ENCODE measurements at places on chromosomes 5 and 9. TPM values are rescaled to one million over a fixed set of nuclear protein-coding genes. Genes with fewer than 3 reads are reported as not detected.

DNA sequence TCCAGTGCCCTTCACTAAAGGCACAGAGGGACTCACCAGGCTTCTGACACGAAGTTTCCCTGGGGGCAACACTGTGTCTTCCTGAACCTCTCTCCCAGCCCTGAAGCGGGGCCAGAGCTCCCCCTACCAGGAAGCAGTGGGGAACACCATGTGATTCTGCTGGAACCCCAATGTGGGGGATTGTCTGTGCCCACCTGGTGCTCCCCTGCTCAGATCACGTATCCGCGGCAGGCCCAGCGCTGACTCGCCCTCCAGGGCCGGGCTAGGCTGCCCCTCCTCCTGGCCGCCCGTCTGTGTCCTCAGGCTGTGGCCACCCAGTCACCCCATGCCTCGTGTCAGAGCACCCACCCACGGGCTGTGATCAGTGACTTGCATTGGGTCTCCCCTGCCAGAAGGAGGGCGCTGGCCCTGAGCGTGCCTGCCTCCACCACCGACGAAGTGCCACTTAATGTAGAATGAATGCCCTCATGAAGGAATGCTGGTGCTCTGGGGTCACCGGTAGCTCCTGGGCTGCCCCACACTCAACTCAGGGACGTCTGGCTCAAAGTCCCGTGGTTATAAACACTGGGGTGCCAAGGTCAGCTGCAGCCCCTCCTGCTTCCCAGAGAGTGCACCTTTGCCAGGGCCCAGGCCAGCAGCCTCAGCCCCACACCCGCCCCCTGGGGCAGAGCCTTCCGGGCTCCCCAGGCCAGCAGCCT, 22.1 kb downstream of the SARDH start:
- H3K27me3 ChIP-seq: no peaks in the 10 kb centered on the region
- no peaks in the 10 kb centered on the region for H3K36me3 ChIP-seq
- no peak for DNase-seq

DNA sequence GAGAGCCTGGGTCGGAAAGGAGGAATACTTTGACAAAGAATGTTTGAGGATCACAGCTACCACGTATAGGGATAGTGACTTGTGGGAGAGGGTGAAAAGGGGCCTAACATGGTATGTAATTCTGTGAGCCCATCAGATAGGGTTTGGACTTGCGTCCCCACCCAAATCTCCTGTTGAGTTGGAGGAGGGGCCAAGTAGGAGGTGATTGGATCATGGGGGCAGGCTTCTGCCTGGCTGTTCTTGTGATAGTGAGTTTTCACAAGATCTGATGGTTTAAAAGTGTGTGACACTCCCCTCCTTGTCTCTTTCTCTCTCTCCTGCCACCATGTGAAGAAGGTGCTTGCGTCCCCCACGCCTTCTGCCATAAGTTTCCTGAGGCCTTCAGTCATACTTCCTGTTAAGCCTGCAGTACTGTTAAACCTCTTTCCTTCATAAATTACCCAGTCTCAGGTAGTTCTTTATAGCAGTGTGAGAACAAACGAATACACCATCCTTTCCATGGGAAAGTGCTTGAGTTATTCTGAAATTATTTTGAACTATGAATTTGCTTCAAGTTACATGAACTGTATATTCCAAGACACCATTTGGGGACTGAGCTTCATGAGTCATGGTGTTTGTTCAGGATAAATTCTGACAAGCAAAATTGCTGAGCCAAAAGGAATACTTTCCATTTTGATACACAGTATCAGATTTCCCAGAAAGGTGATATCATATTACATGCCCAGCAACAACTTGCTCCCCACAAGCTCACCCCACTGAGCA, 68.8 kb upstream of the SSBP2 start:
- H3K36me3 ChIP-seq: no peaks in the 10 kb centered on the region
- H3K4me3 ChIP-seq: no peak overlapping the region
- no peak for DNase-seq
- no peaks in the 10 kb centered on the region for H3K27me3 ChIP-seq
- peaks cover 15% of the 10 kb centered on the region for H3K4me1 ChIP-seq

DNA sequence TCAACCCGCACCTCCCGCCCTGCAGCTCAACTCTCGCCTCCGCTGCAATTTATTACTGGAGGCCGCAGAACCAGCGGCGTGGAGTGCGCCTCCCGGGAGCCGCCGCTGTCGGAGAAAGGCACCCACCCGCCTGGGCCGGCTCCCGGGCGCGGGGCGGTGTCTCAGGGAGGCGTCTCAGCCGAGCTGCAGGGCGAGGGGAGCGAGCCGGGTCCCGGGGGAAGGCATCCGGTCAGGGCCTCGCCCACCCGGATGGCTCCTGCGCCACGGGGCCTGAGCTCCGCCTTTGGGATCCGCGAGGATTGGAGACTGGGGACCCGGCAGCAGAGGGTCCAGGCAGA, 32.9 kb downstream of the TSPAN17 start:
- H3K27me3 ChIP-seq: peaks cover 15% of the 10 kb centered on the region
- no peaks in the 10 kb centered on the region for H3K4me1 ChIP-seq
- H3K27ac ChIP-seq: no peak overlapping the region
- no peak overlapping the region for H3K4me3 ChIP-seq
- H3K36me3 ChIP-seq: no peaks in the 10 kb centered on the region
- no peak for DNase-seq

DNA sequence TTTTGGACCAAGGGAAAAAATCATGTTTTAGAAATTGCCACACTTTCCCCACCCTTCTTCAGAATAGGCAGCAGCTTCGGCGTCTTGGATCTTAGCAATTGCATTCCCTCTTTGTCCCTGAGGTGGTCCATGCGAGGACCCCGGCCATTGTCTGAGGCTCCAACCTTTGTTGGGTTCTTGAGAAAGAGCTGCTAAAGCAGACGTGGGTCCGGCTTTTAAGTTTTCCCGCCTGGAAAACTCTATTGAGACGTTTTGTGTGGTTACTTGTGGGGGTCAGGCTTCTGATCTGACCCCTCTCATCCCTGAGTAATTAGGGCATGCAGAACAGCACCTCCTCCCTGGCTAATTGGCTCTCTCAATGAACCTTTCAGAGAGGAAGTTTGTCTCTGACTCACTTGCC, 509.6 kb upstream of the TNC start:
- no peak overlapping the region for H3K27ac ChIP-seq
- no peak overlapping the region for H3K4me3 ChIP-seq
- no peaks in the 10 kb centered on the region for H3K27me3 ChIP-seq
- no peak for DNase-seq

DNA sequence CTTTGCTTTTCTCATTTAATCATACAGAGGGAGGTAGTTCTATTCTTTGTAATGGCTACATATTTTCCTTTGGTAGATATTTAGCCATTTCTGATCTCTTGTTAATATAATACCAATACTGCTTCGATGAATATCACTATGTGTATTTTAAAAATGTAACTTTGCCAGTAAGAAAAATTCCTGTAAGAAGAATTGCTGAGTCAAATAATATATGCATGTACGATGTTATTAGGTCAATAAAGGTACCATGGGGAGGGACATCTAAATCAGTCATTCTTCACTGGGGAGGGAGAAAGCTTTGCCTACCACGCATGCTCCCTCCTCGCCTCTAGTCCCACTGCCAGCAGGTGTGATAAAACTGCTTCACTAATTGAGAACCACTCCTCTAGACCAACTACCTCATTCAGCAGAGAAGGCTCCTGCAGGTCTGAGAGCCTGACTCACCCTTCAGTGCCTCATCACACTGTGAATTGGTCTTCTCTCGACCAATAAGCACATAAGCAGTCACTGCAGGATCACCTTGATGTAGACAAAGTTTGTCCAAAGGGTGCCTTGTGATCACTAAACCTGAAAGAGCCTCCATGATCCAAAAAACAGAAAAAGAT, 56.1 kb upstream of the TBCA start:
- H3K27me3 ChIP-seq: no peaks in the 10 kb centered on the region
- H3K4me1 ChIP-seq: no peaks in the 10 kb centered on the region
- H3K27ac ChIP-seq: no peak overlapping the region
- DNase-seq: no peak
- H3K36me3 ChIP-seq: no peaks in the 10 kb centered on the region
- no peak overlapping the region for H3K4me3 ChIP-seq

GRCh38 chr5:90739567-90739966, 181.0 kb downstream of the ADGRV1 start:
- no peak overlapping the region for H3K27ac ChIP-seq
- H3K27me3 ChIP-seq: no peaks in the 10 kb centered on the region
- H3K4me1 ChIP-seq: no peaks in the 10 kb centered on the region
- DNase-seq: no peak
- H3K36me3 ChIP-seq: no peaks in the 10 kb centered on the region

- no peaks in the 10 kb centered on the region for H3K36me3 ChIP-seq
- no peaks in the 10 kb centered on the region for H3K4me1 ChIP-seq
- no peaks in the 10 kb centered on the region for H3K27me3 ChIP-seq
- no peak overlapping the region for H3K4me3 ChIP-seq
These were observed 616.6 kb downstream of the TLE1 start for GRCh38 chr9:81072758-81073157.

LRRC26 gene
- not detected for total RNA-seq

EIF4EBP3 gene
- total RNA-seq: 11.9 TPM

EIF4E1B gene
- total RNA-seq: not detected

Measured in CD8-positive, alpha-beta memory T cell (primary cell).